Activated T-helper 1 cell treated with Interleukin-2 at 50 U/mL for 16 hours (primary cell): ENCODE measurements at places on chromosomes 12 and 14.

GRCh38 chr14:63182968-63183367 lies 21.3 kb upstream of the RHOJ start:
- DNase-seq, result no peak

DNA sequence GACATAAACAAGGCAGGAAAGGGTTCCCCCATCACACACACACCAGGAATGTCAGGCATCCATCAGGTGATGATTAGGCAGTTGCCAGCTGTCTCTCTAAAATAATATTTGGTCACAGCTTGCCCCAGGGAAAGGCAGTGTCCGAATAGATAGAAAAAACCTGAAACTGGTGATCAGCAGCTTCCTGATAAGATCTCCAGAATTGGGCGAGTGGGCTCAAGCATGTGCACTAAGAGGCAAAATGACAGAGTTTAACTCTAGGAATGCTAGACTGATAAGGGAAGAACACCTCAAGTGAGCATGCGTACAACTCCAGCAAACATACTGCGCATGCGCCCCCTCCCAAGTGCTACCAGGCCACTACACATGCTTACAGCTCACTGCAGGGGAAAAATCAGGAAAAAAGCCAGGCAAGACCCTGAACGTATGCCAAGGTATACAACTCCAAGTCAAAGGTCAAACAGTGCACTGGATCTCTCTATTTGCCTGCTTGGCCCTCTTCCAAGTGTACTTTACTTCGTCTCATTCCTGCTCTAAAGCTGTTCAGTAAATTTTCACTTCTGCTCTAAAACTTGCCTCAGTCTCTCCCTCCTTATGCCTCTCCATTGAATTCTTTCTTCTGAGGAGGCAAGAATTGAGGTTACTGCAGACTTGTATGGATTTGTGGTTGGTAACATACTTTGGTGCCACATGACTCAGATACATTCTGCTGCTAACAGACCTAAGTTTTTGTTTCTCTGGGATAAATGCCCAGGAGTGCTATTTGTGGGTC lies 73.5 kb upstream of the VASH1 start:
- DNase-seq, result no peak

DNA sequence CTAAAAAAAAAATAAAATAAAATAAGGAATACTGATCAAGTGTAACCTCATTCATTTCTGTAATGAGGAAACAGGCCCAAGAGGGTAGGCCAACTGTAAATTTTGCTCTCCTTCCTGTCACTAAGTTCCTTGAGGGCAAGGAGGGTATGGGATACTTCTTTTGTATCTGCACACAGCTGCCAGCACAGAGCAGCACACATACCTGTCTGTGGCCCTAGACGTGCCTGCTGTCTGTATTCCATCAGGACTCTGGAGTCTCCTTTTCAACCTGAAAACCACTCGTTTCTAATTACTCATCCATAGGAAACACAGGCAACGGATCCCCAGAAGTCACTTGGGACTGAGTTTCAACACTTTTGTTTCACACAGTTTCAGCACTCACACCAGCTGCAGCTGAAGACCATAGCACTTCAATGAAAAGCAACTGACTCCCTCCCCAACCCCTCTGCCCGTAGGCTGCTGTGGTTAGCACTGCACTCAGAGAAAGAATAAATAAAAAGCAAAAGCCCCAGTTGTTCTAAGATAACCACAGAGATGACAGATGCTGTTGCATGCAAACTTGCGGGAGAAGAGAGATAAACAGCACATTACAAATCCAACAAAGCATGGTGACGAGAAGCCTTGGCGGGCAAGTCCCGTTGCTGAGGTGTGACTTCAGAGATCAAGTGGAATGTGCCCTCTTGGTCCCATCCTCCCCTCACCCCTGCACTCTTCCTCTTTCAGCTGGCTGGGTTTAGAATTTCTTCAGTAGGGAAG lies 24.9 kb downstream of the CRACR2A start:
- no peak for DNase-seq

DNA sequence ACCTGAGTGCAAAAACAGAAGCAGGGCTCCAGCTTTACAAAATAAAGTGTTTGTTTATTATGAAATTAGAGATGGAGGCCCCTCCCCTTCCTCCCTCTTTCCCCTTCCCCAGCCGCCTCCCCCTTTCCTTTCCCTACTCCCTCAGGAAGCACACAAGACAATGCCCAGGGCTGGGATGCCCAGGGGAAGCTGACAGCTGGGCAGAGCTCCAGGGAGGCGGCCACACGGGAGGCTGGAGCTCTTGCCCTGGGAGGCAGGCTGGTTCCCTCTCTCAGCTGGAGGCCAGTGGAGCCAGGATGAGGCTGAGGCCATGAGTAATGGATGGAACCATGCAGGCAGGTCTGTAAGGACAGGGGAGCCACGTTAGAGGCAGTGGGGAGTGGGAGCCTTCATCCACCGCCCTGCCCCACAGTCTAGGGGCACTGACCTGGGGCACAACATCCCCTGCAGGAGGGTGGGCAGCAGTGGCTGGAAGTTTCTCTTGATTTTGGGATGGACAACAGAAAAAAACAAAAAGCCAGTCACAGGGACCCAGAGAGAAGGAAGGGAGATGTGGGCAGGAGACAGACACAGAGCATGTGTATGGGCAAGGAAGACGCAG lies 5.1 kb downstream of the PSMB11 start:
- DNase-seq, result no peak

- DNase-seq, result no peak
Observed at GRCh38 chr14:71524320-71524982, 407.8 kb upstream of the RGS6 start.

GRCh38 chr12:57231276-57232021 lies 1.9 kb downstream of the SHMT2 start:
- no peak for DNase-seq

DNA sequence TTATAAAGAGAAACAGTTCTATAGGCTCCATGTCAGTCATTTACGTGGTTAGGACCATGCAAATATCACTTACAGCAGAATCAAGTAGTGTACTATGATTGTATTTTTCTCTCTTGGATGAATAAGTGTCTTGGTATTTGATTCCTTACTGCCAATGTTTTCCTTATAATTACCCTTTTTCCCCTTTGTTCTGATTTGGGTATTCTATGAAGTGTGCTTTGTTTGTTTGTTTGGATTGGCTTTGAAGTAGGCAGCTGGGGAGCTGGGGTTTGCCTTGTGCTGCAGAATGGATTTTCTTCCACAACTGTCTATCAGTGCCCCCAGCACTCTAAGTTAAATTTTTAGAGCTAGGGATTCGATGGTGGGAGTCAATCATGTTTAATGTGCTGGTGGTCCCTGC lies 12.4 kb downstream of the TMEM120B start:
- no peak for DNase-seq
